ENCODE measurements at places on chromosomes 5 and 9.

DNA sequence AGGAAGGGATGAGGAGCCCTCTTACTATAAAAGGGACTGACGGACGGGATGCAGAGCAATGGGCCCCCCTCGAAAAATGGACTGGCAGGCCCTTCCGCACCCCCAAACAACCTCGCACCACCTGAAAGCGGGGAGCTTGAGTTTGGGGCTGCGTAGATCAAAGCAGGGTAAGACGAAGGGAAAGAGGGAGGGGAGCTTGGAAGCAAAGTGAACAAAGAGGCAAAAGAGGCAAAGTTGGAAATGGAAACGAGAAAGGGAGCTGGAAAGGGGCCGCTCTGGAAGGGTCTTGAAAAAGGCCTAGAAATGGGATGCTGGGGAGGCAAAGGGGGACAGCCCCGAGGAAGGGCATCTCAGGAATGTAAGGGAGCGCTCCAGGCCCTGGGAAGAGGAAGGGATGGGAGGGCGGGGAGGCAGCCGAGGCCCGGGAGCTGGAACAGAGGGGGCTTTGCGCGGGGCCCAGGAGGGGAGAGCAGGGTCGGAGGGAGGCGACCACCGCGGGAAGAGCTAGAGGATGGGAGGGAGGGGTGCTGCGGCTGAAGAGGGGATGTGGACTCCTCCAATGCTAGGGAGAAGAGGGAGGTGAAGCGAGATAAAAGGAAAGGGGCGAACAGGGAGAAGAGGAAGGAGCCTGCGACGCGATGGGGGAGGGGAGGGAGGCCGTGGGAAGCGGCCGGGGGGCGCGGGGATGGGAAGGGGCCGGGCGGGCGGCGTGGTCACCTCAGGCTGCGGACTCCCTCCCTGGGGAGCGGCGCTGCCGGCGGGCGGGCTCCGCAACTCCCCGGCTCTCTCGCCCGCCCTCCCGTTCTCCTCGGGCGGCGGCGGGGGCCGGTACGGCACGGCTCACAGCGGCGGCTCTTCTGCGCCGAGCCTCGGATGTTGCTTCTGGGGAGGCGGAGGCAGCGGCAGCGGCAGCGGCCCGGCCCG, 577 bp downstream of the RNF145 start:
- no peak for DNase-seq

- no peak for DNase-seq
Observed at GRCh38 chr5:68440651-68441050, 225.1 kb downstream of the PIK3R1 start.

DNA sequence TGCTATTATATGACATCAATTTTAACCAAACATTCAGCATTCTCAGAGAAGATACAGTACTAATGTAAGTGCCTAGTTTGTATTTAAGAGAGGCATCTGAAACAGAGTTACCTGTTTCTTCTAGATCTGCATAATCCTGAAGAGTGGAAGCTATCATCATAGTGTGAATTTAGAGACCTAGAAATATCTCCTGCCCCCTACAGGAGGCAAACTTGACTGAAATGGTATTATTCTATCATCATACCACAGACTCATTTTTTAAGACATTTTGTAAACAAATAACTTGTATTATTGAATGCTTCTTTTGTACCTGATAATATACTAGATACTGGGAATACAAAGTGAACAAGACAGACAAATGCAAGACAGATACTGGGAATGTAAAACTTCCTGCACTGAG, 216.8 kb upstream of the RPS23 start:
- no peak for DNase-seq

DNA sequence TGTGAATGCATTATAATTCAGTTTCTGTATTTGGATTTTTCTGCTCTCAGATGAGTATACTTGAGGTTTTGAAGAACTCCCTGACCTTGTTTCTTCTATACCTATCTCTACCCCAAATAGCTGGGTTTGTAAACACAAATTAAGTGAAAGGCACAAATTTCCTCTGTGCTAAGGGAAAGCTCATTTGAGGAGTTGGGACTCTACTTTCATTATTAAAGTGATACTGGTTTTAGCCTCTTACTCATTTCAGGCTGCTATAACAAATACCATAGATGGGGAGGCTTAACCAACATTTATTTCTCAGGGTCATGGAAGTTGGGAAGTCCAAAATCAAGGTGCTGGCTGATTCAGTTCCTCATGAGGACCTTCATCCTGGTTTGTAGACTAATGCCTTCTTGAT, 97.2 kb upstream of the ANKH start:
- no peak for DNase-seq

- no peak for DNase-seq
Observed at GRCh38 chr9:111985315-111985714, 88.7 kb downstream of the UGCG start.

DNA sequence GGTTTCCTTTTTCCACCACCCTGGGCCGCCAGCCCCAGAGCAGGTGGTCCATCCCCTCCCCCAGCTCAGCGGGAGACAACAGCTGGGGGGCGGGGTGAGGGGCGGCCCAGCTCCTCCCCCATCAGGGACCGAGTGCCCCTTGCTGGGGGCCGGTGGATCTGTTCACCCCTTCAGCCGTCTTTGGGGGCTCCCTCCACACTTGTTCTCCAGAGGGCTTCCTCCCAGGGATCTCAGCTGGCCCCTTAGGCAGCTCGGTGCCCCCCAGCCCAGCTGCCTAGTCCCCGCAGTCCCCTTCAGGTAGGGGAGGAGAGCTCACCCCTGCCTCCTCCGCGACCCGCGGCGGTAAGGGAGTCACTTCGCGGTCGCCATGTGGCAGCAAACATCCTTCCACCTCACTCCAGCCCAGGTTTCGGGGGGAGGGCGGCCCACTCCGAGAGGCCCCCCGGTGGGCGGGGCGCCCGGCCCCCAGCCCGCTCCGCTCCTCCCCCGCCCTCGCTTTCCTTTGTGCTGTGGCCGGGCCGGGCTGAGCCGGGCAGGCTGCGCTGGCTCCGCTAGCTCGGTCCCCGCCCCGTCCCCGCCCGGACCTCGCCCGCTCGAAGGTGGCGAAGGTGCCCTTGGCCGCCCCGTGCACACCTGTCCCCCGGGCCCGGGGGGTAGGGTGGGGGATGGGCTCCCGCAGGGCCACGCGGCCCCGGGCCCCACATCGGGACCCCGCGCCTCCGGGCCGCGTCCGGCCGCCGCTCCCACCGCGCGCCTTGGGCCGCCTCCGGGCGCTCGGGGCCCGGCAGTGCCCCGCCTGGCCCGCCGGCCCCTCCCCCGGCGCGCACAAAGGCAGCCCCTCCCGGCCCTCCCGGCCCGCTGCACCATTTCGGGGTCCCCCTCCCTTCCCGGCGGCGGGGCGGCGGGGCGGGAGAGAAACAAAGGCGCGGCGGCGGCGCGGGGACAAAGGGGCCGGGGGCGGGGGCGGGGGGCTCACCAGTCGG, 683 bp downstream of the DBN1 start:
- DNase-seq, result no peak

Data from stimulated activated CD8-positive, alpha-beta memory T cell treated with anti-CD3 and anti-CD28 coated beads, Interleukin-4, amount 100 ng/mL, for 4 hours (primary cell).